ENCODE measurements at places on chromosomes 16 and 17. TPM values are rescaled to one million over a fixed set of nuclear protein-coding genes. Genes with fewer than 3 reads are reported as not detected.

GRCh38 chr16:265711-266110 is 10.0 kb downstream of the RGS11 start:
- DNase-seq = no peak

Gene DOC2B
- total RNA-seq = 1.4 TPM

DNA sequence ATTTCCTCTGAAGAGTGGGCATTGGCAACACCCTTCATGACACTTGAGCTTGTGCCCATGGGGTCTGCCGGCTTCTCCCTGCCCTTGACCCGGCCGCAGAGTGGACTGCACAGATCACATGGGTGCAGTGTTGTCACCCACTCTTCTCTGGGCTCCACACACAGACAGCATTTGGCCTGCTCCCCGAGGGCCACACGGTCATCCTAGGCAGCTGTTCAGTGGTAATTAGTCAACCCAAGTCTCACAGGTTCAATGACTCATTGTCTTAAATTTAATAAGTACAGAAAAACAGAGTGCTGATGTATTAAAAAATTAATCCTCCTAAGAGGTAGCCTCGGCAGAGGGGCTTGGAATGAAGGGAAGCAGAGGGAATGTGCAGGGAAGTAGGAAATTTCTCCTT is 204.8 kb downstream of the MSI2 start:
- no peak for DNase-seq

Gene SENP3
- total RNA-seq = 71.2 TPM

GRCh38 chr17:9074131-9074530 is 52.8 kb downstream of the NTN1 start:
- no peak for DNase-seq

- peak; percentile 58 for DNase-seq
These were observed 24.9 kb upstream of the RFFL start for GRCh38 chr17:35088356-35088880.

- DNase-seq = no peak
These were observed 10.3 kb downstream of the HIC1 start for GRCh38 chr17:2064980-2065785.

DNA sequence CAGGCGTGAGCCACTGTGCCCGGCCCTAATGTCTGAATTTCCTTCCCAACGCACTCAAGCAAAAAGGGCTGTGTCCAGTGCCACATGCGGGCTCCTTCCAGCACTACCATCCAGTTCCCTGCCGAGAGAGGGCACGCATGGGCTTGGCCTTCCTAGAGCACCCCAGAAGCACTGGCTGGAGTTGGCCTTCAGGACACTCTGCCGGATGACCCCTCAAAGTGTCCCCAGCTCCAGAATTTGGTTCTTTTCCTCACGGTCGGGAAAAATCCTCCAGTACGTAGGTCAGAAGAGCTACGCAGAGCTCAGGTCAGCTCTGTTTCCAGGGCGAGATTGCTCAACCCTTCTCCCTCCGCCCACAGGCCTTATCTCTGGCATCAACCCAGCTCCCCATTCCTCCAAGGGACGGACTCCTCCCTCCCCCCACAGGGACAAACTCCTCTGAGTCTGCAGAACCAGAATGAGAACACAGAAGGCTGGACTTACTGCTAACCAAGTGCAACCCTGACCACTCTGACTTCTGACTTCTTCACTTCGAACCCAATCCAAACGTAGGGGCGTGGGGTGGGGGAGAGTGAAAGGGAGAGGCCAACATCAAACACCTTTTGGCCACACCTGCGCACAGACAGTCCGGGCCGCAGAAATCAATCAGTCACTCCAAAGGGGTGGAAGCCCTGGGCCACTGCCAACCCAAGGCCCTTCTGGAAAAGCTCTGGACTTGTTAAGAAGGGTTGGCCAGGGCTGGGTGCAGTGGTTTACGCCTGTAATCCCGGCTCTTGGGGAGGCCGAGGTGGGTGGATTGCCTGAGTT is 3.6 kb downstream of the CDC42EP4 start:
- peak; percentile 93 for DNase-seq

DNA sequence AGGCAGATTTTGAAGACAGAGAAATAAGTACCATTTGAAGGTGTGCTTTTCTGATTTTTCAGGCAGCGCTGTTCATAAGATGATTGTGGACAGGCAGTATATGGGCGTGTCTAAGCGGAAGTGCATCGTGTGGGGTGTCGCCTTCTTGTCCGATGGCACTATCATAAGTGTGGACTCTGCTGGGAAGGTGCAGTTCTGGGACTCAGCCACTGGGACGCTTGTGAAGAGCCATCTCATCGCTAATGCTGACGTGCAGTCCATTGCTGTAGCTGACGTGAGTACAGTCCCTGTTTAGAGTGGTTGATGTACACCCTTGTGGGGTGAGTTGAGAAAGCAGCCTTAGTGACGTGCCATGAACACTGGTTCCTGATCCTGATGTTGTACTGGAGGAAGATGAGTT is 10.7 kb downstream of the UTP4 start:
- peak; percentile 11 for DNase-seq

Gene CA5A
- total RNA-seq = 1.7 TPM

GRCh38 chr17:74447628-74448159 is 15.8 kb downstream of the GPRC5C start:
- DNase-seq = no peak

Gene KRT24
- 0.92 TPM for total RNA-seq

GRCh38 chr16:85996843-85997242 is 97.9 kb downstream of the IRF8 start:
- DNase-seq = no peak

Gene PRSS36
- 0.63 TPM for total RNA-seq

Gene SMIM36
- total RNA-seq = not detected

DNA sequence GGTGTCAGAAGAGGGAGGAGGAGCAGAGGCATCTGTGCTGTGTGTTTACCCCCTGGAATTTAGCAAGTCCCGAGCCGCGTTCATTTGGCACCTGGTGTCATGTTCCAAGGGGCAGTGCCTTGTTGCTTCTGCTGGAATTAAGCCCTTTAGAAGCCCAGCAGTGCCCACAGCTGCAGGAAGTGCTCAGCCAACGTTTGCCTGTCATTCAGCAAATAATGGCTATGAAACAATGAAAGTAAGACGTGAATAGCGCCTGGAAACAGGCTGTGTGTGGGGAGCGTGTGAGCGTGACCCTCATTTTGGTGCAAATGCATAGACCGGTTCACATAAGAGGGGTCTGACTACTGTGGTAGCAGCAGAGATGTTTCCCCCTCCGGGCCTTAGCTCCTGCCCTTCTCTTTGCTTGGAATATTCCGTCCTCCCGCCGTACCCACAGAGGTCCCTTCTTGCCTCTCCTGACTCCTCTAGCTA is 5.8 kb upstream of the ATP2C2 start:
- DNase-seq = no peak

Gene RASL10B
- 7.4 TPM for total RNA-seq

Gene C16orf92
- not detected for total RNA-seq

Gene MAF
- 85.0 TPM for total RNA-seq

DNA sequence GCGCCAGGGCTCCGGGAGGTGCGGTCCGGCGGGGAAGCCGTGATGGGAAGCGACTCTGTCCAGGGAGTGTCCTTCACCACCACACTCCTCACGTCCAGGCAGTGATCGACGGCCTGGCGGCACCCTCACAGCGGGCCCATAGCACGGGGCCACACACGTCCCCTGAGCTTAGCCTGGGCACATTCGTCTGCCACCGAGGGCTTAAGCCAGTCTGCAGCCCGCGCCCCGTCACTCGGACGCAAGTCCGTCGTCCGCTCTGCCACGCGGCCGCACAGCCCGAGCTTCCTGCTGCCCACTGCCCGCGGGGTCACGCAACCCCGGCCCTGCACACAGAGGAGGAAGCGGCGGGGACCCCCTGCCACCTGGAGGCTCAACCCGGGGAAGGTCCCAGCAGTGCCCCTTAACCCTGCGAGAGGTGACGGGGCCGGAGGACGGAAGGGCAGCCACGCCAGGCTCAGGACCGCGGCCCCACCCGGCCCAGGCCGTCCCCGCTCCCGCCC is 3.0 kb upstream of the TBX2 start:
- no peak for DNase-seq

All from hepatocyte (in vitro differentiated cells).